NCI-H2081 (cell line): ENCODE measurements at places on chromosomes 4 and X.

DNA sequence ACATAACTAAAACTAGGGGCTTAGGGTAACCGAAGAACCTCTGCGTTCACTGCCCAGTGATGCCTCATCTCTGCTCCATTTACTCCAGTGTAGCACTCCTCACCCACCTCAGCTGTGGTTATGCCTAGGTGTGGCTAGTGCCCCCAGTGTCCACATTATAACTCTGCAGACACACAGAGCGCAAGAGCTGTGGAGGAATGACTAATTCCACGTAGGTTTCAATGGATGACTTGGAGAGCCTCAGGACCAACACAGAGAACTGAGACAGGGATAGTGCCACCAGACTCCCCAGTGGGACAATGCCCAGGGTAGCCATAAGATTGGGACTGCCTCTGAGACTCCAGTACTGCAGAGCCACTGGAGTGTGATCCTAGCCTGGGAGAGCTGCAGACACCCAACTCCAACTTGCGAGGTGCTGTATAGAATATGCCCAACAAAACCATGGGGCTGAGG lies 542.4 kb upstream of the DIPK2B start:
- no peak for DNase-seq

DNA sequence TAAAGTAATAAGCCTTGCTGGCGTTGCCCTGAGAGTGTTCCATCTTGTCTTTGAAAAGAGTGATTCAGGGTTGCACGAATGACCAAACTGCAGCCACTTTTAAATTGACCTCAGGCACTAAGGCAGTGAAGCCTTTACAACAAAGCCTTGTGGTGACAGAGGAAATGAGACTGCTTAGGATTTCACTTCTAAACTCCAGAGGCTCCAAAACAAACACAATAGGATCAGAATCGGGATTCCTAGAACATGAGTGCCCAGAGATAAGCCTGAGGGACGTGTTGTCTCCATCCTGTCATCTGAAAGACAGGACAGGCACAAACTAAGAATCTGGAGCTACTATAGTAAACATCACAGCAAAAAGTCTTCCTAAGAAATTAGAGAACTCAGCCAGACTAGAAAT lies 405.2 kb downstream of the PPARGC1A start:
- DNase-seq: no peak

GRCh38 chr4:1996866-1997611 lies 11.7 kb downstream of the NELFA start:
- no peak for DNase-seq

DNA sequence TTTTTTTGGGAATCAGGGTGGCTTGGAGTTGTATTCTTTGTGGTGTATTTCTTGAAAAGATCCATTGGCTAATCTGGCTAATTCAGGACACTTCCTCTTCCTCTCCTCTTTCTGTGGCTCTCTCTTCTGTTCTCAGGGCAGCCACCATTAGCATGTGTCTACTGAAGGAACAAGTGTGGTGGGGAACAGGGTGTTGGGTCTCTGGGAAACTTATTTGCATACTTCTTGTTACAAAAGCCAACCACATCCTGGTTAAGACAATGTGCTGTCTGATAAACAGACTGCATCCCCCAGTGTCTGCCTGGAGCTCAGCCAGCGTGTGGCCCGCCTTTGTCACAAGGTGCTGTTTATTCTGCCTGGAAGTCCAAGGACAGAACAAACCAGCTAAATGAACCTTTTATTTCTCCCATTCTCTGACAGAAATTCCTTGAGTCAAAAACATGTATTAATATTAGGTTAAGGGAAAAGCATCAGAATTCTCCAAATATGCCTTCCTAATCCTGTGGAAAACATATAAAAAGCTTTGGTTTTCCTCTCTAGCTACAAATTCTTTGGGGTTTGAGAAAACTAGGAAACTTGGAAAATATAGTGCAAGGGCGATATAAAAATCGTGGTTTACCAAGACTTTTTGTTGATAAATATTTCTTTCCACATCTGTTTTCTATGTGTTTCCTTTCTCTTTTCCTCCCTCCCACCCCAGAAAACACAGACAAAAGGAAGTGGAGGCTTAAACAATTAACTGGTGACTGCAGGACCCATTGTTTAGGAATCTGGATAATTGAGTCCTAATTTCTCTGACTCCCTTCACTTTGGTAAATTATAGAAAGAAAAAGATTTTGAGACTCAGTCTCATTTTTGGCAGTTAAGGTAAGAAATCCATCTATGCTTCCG lies 203.6 kb downstream of the SPRY1 start:
- peak; percentile 21 for DNase-seq

DNA sequence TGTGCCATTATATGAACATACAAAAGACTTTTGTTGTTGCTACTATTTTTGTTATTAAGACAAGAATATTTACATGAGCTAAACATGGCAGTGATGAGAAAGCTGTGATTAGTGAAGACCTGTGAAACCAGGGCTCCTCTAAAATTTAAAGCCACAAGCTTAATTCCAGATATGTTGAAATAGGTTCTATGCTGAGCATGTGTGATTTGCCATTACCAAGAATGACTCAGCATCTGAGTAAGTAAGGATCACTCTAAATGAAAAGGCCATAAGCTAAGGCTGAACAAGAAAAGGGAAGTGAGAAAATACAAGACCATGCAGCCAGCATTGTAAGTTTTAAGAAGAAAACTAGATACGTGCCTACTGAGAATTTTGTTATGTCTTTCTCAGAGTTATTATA lies 75.9 kb upstream of the CAMK2D start:
- DNase-seq: no peak

DNA sequence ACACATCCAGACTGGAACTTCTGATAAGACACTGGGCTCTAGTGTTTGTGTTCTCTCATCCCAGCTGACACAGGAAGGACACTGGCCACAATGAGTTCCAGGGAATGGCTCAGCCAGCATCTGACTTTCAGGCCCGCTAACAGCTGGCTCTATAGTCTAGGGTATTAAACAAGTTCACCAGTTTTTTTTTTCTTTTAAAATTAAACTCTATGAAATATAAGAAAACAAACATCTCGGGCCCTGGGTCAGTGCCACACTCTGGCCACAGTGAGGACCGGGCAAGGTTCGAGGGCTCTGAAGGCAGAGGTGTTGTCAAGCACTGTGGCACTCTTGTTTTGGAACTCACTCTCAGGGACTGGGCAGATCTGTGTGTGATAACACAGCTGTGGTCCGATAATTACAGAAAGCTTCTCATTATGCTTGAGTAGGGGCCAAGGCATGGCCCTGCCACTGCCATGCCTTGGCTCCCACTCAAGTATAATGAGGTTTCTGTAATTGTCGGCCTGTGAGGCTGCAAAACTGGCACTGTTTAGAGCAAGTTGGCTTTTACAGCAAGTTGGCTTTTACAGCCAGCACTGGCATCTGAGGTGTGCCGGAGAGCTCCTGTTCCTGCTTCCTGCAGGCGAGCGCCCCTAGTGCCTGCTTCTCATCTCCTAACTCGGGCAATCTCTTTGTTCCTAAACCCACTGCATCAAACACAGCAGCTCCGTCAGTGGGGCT lies 62.8 kb downstream of the PPP1R2C start:
- DNase-seq: peak; percentile 7

DNA sequence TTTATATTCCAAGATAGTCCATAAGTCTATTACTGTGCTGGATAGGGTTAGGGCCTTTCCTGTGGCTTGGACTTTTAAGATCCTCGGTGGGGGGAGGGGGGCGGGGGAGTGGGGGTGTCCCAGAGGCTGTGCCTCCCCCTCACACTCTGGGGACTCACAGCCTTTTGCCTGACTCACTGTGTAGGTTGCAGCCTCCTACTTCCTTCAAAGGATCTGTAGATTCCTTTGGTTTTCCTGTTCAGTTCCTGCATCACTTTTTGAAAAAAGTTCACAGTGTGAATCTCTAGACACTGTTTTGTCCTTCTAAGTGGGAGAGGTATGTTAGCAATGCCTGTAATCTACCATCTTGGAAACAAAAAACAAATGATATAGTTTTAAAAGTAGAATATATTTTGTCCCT lies 999.9 kb downstream of the GLUD2 start:
- DNase-seq: no peak

DNA sequence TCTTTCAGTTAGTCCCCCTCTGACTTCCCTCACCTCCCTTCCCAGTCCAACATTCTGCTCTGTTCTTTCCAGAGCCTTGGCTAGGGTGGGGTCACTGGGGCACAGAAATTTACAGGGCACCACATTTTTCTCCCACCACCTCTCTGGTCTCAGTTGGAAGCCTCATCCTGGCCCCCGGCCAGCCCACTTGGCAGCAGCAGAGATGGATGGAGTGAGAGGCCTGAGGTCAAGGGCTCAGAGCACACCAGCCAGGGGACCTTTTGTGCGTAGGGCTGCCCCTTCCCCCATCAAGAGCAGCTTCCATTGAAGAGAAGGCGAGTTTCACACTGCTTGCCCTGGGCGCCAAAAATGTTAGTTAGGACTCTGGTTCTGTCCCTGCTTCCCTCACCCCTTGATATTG lies 230.9 kb downstream of the SOX3 start:
- no peak for DNase-seq

DNA sequence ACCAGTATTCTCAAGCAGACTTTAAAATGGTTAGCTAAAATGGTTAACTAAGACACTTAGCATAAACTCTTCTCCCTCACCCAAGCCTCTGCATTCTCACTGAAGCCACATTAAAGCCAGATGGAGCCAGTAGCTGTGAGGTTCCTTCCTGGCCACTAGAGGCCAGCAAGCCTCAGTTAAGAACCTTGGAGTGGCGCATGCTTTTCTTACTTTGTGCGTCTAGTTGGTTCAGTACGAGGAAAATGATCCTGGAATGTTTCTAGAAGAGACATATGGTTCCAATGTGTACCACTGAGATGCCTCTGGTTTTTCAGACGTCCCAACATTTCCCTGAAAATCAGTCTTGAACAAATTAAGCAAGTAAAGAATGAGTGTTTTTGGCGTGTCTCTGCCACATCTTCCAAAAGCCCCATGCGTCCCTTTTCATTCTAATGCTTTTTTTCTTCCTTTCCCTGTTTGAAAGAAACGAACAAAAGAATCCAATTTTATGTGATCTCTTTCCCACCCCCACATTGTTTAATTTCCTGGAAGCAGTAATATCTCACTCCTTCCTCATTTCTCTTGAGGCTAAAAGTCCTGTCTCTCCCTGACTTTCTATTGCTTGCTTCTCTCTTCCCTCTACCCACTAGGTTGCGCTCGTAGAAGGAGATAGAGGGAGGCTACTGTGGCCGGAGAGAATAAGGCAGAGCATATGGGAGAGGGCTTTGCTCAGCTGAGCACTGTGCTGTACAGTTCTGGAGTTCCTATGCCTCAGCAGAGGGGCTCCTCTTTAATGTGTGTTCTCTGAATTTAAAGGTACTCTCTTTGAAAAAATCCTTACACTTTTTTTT lies 82.9 kb upstream of the TAB3 start:
- peak; percentile 26 for DNase-seq
